ENCODE measurements at places on chromosomes 3 and 15. TPM values are rescaled to one million over a fixed set of nuclear protein-coding genes. Genes with fewer than 3 reads are reported as not detected.

GRCh38 chr3:188431553-188431952, 277.6 kb downstream of the LPP start:
- no peak for DNase-seq

DNA sequence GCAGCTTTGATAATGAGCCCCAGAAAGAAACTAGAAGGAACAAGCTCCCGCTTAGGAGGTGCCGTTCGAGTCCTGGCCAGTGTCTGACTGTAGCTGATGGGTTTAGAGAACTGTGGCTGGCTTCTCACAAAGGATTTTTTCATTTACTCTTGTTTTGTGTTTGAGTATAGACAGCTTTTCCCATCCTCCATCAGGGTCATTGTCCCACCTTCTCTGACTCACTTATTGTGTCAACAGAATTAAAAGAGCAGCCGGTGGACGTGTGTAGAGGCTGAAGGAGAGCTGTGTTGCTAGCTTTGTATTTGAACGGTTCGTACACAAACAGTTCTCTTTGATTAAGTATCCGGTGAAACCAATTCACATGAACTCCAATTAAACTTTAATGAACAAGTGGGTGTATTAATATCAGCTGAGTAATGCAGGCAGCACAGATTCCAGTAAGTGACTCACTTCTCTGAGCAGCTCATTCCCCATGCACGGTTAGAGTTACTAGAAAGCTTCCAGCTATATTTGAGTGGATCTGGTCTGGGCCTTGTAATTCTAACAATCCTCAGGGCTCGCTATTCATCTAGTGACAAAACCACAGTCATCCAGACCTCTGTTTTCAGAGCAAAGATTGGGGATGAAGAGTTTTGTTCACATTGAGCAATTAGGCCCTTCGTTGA, 141.0 kb downstream of the LPP start:
- no peak for DNase-seq

The ALG1L2 gene
- 1.5 TPM for polyA plus RNA-seq

The PLSCR2 gene
- polyA plus RNA-seq, result 1.8 TPM

- no peak for DNase-seq
Observed at GRCh38 chr3:128814519-128815317, 64.7 kb upstream of the ACAD9 start.

DNA sequence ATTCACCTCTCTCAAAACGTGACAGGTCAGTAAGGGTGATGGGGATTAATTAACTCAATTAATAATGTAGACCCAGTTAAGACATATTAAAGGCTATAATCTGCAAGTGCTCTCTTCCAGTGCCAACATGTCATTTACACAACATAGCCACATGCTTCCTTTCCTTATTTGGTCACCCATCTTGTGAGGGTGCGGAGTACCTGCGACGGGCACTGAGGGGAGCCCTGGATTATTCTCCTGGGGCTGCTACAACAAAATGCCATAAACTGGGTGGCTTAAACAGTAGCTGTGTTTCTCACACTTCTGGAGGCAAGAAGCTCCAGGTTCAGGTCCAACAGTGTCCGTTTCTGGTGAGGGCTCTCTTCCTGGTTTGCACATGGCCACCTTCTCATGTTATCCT, 157.4 kb upstream of the LRTM1 start:
- no peak for DNase-seq

The UTS2B gene
- polyA plus RNA-seq, result 0.45 TPM

DNA sequence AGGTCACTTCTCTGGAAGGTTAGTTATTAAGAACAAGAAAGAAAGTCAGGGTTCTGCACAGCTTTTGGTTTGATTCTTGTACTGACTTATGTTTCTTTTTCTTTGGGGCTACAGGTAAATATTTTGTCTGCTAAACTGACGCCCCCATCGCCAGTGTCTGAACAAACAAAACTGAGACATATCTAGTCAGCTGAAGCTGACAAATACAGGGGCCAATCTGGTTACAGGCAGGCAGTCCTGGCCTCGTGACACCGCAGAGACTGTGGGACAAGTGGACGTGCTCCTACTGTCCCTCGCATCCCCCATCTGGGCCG, 4.6 kb upstream of the RPL14 start:
- DNase-seq, result peak; percentile 12

- DNase-seq, result no peak
Observed at GRCh38 chr15:62291262-62291661, 126.2 kb upstream of the C2CD4B start.

DNA sequence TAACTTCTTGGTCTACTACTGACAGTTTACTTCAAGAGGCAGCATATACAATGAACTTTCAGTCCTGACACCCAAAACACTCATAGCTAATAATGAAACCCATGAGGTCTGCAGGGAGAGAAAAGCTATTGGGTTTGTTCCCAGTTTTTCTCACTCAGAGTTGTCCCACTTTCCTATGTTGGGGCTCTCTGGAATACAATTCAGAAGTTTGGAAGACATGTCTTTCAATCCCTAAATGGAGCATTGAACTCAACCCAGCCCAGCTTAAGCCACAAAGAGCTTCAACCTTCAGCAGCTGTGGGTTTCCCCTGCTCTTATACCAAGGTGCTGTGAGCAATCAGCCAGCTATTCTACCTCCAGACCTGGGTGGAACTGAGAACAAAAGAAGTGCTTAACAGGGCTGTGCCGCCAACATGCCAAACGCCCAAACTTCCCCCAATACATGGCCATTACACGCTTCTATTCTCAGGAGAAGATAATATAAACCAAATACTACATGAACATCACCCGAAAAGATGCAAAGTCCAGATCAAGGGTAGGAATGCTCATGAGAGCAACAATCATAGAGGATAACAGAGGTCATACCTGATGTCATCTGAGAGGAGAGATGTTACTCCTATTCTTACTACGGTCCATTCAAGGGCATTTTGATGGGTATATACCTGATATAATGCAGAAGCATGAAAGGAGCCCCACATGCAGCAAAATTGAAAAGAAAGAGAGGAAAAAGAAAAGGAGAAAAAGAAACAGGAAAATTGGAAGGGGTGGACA, 131.2 kb upstream of the TGFBR2 start:
- no peak for DNase-seq
